Skeletal muscle cell (primary cell): ENCODE measurements at places on chromosomes 7 and 10.

DNA sequence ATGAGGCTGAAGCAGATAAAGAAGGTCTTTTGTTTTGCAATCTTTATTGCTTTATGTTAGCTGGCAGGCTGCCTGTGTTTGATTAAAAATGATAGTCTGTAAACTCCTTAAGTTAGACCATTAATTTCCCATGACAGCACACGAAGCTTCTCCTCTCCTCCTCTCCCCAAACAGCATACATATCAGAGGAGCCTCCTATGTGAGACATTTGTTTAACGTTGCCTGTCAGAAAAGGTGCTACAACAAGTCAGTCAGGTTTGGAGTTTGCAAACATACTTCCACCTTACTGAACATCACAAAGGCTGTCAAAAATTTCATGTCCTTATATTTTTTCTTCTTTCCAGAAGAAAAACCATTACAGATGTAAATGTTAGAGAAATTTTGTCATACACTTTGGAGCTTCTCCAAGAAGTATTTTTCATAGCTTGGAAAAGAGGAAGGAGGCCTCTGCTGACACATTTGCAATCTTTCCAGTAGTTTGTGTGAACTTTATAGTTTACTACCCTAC, 393.1 kb downstream of the EXOC4 start:
- DNase-seq, result no peak

GRCh38 chr10:105328503-105329133, 687.5 kb downstream of the SORCS3 start:
- no peak for DNase-seq

GRCh38 chr7:38932509-38933168, 23.6 kb upstream of the VPS41 start:
- no peak for DNase-seq

GRCh38 chr7:36153571-36154097, 580 bp downstream of the EEPD1 start:
- no peak for DNase-seq

- peak; percentile 89 for DNase-seq
These were observed 439 bp upstream of the EMX2 start for GRCh38 chr10:117541909-117542705.

DNA sequence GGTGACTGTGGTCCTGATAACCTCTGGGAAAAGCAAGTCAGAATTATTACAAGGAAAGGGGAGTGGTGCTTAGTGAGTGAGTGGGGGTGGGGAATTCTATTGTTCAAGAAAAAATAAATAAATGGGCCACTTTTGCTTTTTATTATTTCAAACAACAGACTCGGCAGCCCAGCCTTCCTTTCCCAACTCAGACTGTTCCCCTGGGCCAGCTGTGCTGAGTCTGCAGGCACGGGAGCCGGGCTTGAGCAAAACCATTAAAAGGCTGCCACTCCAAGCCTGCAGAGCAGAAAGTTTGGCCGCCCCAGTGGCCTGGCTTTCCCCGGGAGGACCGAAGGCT, 90.0 kb downstream of the PLXNA4 start:
- no peak for DNase-seq

DNA sequence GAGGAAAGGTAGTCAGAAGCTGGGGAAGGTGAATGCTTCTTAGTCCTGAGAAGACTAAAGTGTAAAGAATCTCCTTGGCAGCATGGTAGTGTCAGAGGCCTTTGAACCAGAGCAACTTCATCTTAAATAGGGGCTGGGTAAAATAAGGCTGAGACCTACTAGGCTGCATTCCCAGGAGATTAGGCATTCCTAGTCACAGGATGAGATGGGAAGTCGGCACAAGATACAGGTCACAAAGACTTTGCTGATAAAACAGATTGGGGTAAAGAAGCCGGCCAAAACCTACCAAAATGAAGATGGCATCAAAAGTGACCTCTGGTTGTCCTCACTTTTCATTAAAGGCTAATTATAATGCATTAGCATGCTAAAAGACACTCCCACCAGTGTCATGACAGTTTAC, 351.6 kb downstream of the LRRTM3 start:
- no peak for DNase-seq

GRCh38 chr10:54906940-54907339, 105.9 kb upstream of the PCDH15 start:
- no peak for DNase-seq

DNA sequence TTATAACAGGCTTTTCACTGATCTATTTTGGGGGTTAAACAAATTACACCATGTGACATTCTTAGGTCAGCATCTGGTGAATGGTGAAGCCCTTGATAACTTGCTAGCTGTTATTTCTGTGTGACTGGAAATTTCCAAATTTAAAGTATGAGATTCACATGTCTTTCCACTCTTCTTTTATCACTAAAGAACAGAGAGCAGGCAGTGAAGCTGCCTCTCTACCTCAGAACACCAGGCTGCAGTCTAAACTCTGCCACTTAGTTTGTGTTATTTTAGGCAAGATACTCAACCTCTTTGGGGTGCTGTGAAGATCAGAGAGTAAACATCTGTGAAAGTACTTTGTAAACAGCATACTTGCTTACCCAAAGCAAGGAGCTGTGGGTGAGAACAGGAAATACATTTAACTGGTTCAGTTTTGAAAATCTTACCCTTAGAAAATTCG, 15.5 kb upstream of the SP4 start:
- no peak for DNase-seq

- no peak for DNase-seq
These were observed 48.1 kb downstream of the DIP2C start for GRCh38 chr10:641149-642010.

DNA sequence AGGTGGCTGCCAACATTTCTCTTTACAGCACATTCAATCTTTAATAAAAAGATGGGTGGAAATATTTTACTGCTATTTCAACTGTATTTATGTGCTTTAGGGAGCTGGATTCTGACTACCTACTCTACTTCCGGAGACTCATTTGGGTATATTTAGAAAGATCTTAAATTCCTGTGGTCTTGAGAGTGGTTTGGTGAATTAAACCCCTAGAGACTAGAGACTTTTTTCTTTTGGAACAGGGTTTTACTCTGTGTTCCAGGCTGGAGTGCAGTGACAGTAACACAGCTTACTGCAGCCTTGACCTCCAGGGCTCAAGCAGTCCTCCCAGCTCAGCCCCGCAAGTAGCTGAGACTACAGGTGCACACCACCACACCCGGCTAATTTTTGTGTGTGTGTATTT, 79.0 kb upstream of the HABP2 start:
- no peak for DNase-seq

GRCh38 chr7:37027557-37028341, 303.5 kb upstream of the AOAH start:
- DNase-seq, result no peak

DNA sequence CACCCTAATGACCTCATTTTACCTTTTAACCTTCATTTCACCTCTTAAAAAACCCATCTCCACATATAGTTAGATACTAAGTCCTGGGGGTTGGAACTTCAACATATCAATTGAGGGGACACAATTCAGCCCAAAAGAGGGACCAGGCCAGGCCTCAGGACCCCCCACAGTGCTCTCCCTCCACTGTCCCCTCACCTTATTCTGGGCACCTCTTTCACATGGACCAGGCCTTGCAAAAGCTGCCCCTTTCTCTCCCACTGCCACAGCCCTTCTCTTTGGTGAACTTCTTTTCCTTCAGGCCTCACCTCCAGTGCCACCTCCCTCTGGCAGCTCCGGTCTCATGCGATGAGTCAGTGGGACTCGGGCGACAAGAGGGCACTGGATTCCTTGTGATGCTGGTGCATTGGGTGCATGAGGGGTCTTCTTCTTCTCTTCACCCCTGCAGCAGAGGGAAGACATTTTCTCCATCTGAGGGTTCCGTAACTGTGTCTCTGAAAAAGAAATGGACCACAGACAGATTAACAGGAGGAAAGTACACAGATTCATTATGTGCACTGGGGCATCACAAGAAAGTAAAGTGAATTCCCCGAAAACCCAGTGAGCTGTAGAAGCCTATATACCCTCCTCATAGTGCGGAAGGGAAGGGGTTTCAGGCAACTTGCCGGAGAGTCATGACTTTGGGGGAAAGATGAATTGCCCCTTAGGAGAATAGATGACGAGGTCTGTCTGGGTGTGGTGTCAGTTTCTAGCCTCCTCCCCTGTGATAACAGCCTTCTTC, 288.7 kb upstream of the IGFBP3 start:
- DNase-seq, result no peak

DNA sequence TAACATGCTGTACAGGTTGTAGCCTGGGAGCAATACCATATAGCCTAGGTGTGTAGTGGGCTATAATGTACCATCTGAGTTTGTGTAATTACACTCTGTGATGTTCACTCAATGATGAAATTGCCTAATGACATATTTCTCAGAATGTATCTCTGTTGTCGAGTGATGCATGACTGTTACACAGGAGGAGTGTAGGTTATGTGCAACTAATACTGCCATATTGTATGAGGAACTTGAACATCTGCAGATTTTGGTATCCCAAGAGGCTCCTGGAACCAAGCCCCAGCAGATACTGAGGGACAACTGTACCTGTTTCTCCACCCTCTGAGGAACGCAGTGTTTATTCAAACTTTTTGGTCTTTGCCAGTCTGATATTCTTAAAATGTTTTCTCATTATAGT, 38.6 kb downstream of the NACAD start:
- no peak for DNase-seq

DNA sequence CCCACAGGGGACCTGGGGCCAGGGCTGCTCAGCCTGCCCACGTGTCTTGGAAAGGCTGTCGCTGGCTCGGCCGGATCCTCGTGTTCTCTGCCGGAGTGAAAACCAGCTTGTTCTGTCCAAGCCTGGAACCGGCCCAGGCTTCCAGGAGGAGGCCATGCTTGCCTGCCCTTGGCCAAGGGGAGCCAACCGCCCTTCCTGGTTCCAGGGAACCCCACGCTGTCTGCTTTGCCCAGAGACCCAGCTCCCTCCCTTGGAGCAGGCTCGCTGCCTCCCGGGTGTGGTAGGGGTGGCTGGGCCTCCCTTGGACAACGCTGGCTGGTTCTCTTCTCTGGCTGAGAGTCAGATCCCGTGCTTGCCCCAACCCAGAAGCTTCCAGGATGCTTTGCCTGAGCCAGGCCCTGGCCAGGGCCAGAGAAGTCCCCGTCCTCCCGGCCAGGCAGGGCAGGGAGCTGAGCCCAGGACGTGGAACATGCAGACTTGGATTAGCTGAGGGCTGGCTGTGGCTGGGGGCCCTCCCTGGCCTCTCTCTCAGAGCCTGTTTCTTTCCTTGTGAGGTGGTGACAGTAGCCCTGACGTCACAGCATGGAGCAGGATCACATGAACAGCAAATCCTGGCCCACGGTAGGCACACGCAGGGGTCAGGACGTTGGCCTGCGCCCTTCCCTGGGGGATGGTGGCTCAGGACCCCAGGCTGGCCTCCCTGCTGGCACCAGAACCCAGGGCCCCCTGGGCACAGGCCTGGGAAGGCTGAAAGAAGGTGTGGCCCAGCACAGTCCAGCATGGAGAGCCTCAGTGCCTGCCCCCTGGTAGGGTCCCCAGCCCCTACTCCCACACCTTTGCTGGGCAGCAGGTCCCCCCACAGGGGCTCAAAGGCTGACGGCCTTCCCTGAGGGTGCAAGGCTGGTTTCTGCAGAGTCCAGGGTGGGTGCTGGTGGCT, 67.5 kb downstream of the PWWP2B start:
- no peak for DNase-seq

GRCh38 chr10:47340608-47341170, 7.5 kb upstream of the RBP3 start:
- peak; percentile 4 for DNase-seq

DNA sequence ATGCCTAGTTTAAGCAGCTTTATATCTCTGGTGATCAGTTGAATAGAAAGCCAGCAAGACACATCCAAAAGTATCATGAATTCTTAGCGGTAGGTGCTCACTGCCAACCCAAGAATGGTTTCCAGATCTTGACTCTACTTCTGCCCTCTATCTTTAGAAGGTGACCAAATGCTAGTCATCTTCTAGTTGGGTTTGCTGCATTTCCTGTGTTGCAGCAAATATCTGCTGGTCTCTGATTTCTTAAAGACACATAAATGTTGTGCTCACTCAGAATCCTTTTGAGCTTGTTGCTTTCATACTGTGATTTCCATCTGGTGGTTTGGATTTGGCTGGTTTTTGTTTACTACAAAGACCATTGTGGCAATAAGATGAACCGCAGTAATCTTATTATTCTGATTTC, 2.2 kb downstream of the CDC123 start:
- no peak for DNase-seq

GRCh38 chr10:101631821-101632475, 43.8 kb downstream of the DPCD start:
- no peak for DNase-seq

DNA sequence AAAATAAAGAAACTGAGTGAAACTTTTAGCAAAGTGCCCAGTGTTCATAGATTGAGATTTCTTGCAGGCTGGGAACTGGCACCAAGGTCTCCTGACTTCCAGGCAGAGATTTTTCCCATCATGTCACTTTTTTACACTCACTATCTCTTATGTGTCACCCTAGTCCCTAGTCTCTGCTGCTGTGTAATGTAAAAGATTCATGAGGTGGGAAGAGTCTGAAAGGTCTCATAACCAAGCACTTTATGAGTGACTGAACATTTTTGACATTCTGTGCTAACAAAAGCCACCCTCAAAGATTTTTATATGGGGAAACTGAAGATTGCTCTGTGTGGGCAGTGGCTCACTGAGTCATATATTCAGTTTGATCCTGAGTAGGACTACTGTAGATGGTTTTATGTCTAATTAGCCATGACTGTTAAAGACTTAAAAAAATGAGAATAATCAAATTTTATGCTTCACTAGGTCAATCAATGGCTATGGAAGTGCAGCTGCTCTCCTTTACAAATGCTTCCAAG, 900.3 kb upstream of the SORCS1 start:
- no peak for DNase-seq

DNA sequence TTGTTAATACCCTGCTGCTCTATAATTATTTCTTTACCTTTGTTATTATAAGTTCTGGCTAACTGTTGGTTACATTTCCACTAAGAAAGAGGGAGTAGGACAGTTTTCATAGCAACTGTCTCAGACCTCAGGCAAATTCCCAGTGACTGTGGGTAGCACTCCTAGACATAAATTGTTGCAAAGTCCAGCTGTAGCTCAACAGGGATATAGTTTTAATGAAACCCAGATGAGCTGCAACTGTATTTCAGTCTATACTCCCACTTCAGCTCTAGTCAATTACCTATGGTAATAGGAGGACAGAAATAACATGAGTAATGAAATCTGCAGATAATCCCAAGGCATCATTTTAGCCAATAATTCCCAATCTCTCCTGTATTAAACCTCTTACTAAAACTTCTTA, 103.0 kb upstream of the SEMA3A start:
- no peak for DNase-seq

DNA sequence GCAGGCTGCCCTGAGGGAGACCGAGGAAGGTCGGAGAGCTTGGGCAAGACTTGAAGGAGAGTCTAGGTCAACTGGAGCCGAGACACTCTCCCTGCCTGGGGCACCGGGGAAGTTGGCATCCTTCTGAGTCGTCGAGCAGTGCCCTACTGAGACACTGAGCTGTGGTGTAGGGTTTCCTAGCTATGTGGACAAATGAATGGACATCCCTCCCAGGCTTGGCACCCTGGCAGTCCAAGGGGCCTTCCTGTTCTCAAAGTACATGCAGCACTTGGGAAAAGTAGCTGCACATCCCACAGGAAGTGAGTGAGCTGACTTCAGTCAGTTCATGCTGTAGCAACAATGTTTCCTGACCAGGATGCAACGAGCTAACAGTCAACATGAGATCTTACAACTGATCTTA, 57.2 kb upstream of the INPP5A start:
- DNase-seq, result no peak
